ENCODE measurements at places on chromosomes 16 and 17.

DNA sequence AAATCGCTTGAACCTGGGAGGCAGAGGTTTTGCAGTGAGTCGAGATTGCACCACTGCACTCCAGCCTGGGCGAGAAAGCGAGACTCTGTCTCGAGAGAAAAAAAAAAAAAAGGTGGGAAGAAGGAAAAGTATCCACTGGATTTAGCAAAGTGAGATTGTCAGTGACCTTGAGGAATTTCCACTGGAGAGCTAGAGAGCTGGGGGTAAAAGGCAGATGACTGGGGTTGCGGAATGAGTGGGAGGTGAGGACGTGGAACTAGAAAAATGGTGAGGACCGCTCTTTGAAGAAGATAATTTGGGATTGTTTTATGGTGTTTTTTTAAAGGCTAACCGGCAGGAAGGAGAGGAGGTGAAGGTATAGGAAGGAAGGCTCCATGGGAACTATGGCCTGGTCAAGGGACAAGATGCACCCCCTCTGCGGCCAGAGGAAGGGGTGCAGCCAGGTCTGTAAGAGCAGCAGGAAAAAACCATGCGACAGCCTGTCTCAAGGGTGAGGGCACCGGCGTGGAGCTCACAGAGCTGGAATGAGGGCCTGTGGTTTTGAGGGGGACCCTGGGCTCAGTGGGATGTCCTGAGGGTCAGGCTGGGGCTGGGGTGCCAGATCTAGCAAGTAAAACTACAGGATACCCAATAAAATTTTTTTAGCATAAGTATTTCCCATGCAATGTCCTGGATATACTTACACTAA is 694 bp upstream of the MLST8 start:
- no peak for DNase-seq

DNA sequence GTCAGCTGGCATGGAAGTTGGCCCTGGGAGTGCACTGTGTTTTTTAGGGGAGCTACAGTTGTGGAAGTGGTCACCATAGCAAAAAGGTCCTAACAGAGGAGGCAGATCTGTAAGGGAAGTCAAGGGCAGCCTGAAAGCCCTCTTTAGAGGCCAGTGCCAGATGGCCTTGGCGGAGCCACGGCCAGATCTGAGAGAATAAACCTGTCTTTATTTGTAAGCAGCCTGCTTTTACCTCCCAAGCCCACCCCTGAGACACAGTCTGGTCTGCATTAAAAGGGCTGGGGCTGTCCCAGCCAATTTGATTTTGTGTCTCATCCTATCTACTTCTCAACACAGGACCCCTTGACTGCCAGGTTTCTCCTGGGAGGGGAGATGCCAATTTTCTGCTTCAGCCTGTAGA is 51.0 kb upstream of the NOL11 start:
- DNase-seq: no peak

DNA sequence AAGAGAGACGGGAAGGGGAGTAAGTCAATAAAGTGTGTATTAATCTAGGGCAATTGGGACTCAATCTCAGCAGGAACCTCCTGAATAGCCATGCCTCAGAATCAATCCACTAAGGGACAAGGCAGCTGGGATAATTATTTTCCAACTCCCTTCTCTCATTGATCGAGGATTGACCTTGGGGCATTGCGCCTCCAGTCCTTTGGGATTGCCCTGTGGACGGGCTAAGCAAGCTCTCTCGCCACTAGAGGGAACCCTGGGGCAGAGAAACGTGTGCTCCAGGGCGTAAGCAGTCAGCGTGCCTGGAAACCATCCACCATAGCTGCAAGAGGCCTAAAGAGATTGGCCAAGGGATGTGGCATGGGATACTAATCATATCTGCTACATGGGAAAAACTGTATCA is 53.9 kb upstream of the ERCC4 start:
- DNase-seq: peak; percentile 88

DNA sequence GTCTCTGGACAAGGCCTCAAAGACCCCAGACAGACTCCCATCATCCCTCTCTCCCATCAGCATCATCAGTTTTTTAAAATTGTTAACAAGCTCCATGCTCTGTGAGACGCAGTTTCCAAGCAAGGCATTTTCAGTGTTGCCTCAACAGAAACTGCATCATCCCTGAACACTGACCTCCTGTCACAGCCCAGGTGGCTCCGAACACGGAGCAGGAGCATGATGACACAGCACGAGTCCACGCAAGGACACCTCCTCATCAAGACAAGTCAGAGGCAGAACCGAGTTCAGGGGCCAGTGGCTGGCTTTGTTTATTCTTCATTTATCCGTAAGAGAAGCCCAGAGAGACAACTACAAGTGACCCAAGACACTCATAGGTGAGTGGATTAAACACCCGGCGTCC is 91.4 kb downstream of the ANKRD11 start:
- no peak for DNase-seq

DNA sequence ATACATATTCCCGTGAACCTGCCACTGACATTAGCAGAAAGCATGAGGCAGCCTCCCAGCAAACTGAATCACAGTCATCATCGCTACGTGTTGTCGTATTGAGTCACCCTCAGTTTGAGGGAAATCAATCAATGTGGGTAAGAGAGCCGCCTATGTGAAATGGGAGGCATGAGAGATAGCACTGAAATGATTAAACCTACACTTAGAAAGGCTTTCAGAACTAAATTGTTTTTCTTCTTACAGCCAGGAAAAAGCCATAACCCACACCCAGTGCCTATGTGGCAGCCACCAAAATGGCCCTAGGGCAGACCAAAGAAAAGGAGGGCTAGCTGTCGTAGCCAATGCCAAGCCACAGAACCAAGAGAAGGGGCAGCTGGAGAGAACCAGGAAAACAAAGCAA is 90.5 kb downstream of the ADAMTS18 start:
- DNase-seq: no peak

DNA sequence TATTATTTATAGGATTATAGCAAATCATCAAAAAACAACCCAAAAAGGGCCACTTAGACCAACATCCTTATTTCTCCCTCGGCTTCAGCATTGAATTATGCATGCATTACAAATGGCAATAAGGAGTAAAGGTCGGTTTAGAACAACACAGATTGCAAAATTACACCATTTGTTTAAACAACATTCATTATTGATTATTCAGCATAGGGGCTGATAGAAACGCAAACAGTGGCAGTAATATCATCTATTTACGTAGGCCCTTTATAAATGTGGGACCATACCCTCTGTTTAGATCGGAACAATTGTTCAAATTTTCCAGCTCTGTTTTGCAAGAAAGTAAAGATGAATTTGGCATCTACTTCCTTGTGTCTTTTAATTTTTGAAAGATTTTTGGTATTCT is 153.3 kb downstream of the WWOX start:
- DNase-seq: no peak

- peak; percentile 36 for DNase-seq
These were observed 158.6 kb downstream of the PMP22 start for GRCh38 chr17:15106540-15106939.

- no peak for DNase-seq
These were observed 121.2 kb upstream of the RCVRN start for GRCh38 chr17:10025976-10026901.

GRCh38 chr17:45013021-45013997 is 38.1 kb downstream of the DCAKD start:
- peak; percentile 65 for DNase-seq

- no peak for DNase-seq
These were observed 3.8 kb upstream of the CD7 start for GRCh38 chr17:82320956-82321927.

All from choroid plexus epithelial cell (primary cell).